Skeletal muscle tissue (tissue), 5 donors: ENCODE measurements at places on chromosomes 4 and X. TPM values are rescaled to one million over a fixed set of nuclear protein-coding genes. Genes with fewer than 3 reads are reported as not detected.

The ADGRL3 gene
- total RNA-seq: 59.0 TPM

The NXF2B gene
- not detected for total RNA-seq

The COX7B2 gene
- not detected for total RNA-seq

The AFP gene
- 1.0 TPM for total RNA-seq

The CXCL6 gene
- total RNA-seq: not detected

The NXF2 gene
- not detected for total RNA-seq

The CTAG1B gene
- total RNA-seq: not detected

The SMIM10 gene
- 2.1 TPM for total RNA-seq

The RAI2 gene
- total RNA-seq: 0.52 TPM

The HMGN5 gene
- total RNA-seq: not detected

The TDO2 gene
- total RNA-seq: not detected

The S100G gene
- not detected for total RNA-seq

The SPANXB1 gene
- total RNA-seq: not detected

The PRSS12 gene
- total RNA-seq: 10.4 TPM

The DMRTC1 gene
- total RNA-seq: not detected

The RELL1 gene
- 82.5 TPM for total RNA-seq
